ENCODE measurements at places on chromosomes 6 and 20.
A peak's percentile ranks its signal among the peaks of the same experiment; 100 is the strongest.

- no peak for DNase-seq
- H3K4me3 ChIP-seq: no peak overlapping the region
- peaks cover 37% of the 10 kb centered on the region for H3K36me3 ChIP-seq
- H3K4me1 ChIP-seq: peaks cover 23% of the 10 kb centered on the region
- no peak overlapping the region for H3K27ac ChIP-seq
- no peaks in the 10 kb centered on the region for H3K27me3 ChIP-seq
These were observed 3.5 kb upstream of the PANK2 start for GRCh38 chr20:3885715-3886114.

DNA sequence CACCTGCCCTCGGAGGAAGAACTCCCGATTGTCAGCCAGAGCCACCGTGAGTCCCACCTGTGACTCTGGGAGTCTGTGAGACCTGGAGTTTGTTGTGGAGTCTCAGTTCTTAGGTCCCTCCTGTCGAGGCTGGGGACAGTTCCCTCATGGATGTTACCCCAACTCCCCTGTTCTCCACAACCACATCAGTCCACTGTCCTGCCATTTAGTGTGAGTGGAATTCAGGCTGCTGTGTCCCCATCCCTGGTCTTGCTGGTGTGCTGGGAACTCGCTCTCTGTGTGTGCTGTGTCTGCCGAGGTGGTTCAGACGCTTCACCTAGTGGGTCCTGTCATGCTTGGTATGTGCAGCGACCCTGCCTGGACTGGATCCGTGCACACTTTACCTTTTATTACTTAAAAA is 163.2 kb downstream of the DTNBP1 start:
- peaks cover 4% of the 10 kb centered on the region for H3K4me1 ChIP-seq
- no peak overlapping the region for H3K27ac ChIP-seq
- no peak overlapping the region for H3K4me3 ChIP-seq
- peaks cover 36% of the 10 kb centered on the region for H3K36me3 ChIP-seq
- H3K27me3 ChIP-seq: no peaks in the 10 kb centered on the region

DNA sequence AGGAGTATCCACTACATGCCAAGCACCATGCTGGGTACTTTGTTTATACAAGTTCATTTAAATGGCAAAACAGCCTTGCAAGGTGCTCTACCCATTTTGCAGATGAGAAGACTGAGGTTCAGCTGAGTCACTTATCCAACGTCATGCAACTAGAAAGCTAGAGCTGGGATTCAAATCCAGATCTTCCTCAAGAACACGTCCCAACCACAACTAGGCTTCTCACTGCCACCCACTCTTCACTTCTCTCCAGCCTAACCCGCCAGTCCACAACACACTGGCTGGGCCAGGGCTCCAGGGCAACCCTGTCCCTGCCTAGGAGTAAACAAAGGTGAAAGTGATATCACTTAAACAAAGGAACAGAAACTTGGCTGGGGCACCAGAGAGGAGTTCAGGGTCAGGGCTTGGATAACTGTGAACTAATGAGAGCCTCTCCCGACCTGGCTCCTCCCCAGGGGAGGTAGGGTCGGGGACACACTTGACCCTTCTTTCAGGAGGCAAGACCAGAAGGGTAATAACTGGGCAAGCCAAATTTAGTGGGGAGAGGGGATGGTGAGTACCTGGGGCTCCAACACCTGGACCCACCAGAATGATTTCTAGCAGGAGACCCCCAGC is 7.9 kb downstream of the SDC4 start:
- peaks cover 37% of the 10 kb centered on the region for H3K4me1 ChIP-seq
- no peak overlapping the region for H3K27ac ChIP-seq
- H3K27me3 ChIP-seq: no peaks in the 10 kb centered on the region

DNA sequence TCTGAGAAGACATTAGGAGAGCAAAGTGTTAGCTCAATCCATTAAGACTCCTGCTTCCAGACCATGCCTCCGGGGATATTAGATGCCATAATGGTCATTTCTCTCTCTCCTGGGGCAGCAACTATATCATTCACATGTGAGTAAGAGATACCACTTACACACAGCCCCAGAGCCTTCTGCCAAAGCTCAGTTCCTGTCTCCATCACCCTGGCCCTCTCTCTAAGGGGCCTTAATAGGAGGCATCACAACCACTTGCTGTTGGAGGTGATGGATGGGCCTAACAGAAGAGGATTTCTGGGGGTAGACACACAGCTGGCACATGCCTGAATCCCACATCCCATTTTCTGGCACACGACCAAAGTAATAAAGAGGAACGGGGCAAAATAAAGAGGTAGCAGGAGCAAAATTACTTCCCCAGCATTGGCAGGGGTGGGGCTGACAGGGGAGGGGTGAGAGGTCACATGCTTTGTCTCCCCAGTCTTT is 34.0 kb upstream of the VSTM2L start:
- no peaks in the 10 kb centered on the region for H3K4me1 ChIP-seq
- peaks cover 7% of the 10 kb centered on the region for H3K36me3 ChIP-seq
- H3K27me3 ChIP-seq: no peaks in the 10 kb centered on the region

DNA sequence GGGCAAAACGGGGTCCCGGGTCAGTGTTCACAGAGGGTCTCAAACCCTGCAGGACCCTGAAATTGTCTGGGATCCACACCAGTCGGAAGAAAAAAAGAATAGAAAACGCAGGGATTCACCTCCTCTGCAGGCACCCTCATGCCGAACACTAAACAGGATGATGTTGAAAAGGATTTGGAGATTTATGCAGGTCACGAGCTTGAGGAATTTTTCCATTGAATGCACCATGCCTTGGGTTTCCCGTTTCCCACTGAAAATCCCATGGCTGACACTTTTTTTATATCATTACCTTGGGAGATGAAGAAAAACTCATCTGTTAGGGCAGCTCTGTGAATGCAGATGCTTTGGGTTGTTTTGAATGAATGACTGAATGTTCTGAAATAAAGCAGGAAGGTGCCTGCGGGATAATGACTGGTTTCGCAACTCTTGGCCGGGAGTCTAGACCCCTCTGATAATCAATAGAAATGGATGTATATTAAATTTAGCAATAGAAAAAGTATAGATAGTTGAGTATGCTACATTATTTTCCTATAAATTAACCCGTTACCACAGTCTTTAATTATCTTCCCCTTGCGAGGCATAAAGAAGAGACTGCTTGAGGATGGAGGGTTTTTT is 147.5 kb upstream of the AFDN start:
- no peaks in the 10 kb centered on the region for H3K36me3 ChIP-seq
- no peak overlapping the region for H3K27ac ChIP-seq
- H3K4me1 ChIP-seq: no peaks in the 10 kb centered on the region
- no peak for DNase-seq
- H3K27me3 ChIP-seq: peaks cover 78% of the 10 kb centered on the region

- H3K27me3 ChIP-seq: no peaks in the 10 kb centered on the region
- no peak overlapping the region for H3K27ac ChIP-seq
- H3K4me3 ChIP-seq: no peak overlapping the region
- peaks cover 28% of the 10 kb centered on the region for H3K36me3 ChIP-seq
- H3K4me1 ChIP-seq: peaks cover 28% of the 10 kb centered on the region
These were observed 57.2 kb downstream of the ZNF292 start for GRCh38 chr6:87212596-87212995.

DNA sequence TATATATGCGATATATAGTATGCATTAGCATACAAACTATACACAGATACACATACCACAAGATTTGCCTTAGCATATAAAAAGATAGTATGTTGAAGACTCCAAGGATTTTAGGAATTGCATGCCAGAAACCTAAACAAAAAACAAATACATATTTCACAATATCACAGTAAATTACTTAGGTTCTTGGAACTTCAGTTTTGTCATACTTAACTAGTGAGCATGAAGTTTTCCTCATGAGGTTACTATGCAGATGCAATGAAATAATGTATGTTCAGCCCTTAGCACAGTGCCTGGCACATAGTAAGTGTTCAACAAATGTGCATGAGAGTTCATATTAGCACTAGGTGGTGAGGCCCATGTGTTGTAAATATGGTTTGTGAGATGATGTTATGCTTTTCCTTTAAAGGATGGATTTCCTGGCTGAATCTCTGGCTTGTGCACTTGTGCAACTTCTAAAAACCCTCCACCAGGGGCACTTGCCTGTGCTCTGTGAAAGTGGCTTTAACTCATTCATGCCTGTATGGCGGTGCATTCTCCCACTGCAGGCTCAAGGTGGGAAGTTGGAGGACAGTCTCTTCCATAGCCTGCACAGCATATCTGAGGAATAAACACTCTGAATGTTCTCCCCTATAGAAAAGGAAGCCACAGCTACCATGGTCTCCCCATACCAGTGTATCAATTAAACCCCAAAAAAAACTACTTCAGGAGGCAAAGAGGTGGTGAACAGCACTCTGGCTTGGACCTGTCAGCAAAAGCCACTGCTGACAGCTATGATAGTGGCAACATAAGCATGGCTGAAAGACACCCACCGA is 624.1 kb upstream of the CDH4 start:
- H3K27me3 ChIP-seq: no peaks in the 10 kb centered on the region
- no peaks in the 10 kb centered on the region for H3K4me1 ChIP-seq
- no peak for DNase-seq
- H3K4me3 ChIP-seq: no peak overlapping the region

GRCh38 chr6:161462148-161462547 is 188.3 kb upstream of the AGPAT4 start:
- no peaks in the 10 kb centered on the region for H3K36me3 ChIP-seq
- no peak overlapping the region for H3K4me3 ChIP-seq
- H3K4me1 ChIP-seq: peaks cover 22% of the 10 kb centered on the region
- H3K27ac ChIP-seq: no peak overlapping the region
- no peak for DNase-seq

- H3K4me1 ChIP-seq: no peaks in the 10 kb centered on the region
- no peaks in the 10 kb centered on the region for H3K36me3 ChIP-seq
These were observed 68.6 kb downstream of the MTFR2 start for GRCh38 chr6:136181512-136181833.

GRCh38 chr6:49579649-49580048 is 29.2 kb downstream of the C6orf141 start:
- H3K36me3 ChIP-seq: no peaks in the 10 kb centered on the region
- H3K4me3 ChIP-seq: no peak overlapping the region
- H3K27ac ChIP-seq: no peak overlapping the region
- DNase-seq: no peak
- no peaks in the 10 kb centered on the region for H3K27me3 ChIP-seq
- no peaks in the 10 kb centered on the region for H3K4me1 ChIP-seq

- H3K27ac ChIP-seq: peak overlapping the region; percentile 95
- H3K27me3 ChIP-seq: no peaks in the 10 kb centered on the region
- peaks cover 28% of the 10 kb centered on the region for H3K4me1 ChIP-seq
- DNase-seq: no peak
- no peaks in the 10 kb centered on the region for H3K36me3 ChIP-seq
These were observed 636 bp downstream of the SUPT3H start for GRCh38 chr6:45377043-45377553.

DNA sequence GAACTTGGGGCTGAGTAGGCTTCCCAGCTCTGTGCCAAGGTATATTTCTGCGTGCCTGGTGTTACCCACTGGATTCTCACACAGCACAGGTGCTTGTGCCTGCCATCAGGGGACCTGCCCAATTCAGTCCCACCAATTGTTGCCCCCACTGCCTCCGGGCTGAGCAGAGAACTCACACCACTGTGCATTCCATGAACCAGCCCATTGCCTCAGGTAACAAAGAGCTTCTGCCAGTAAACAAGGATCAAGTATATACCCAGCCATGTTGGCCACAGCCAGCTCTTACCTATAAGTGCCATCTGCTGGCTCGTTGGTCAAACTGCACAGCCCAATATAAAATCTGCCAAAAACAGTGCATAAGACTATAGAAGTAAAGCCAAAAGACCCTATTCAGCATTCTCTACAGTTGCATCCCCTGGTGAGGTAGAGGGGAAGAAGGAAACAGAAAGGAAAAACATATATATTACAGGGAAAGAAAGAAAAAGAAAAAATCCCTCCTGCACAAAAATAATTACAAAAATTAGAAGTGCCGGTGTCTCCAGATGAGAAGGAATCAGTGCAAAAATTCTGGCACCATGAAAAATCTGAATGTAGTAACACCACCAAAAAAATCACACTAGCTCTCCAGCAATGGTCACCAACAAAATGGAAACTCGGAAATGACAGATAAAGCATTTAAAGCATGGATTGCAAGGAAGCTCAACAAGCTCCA is 241.4 kb downstream of the IBTK start:
- H3K4me1 ChIP-seq: no peaks in the 10 kb centered on the region
- DNase-seq: no peak
- no peaks in the 10 kb centered on the region for H3K36me3 ChIP-seq
- no peak overlapping the region for H3K4me3 ChIP-seq
- no peak overlapping the region for H3K27ac ChIP-seq

GRCh38 chr6:139588076-139588639 is 213.7 kb upstream of the CITED2 start:
- H3K4me1 ChIP-seq: no peaks in the 10 kb centered on the region
- no peak overlapping the region for H3K4me3 ChIP-seq
- H3K27ac ChIP-seq: no peak overlapping the region
- no peaks in the 10 kb centered on the region for H3K36me3 ChIP-seq
- peaks cover 14% of the 10 kb centered on the region for H3K27me3 ChIP-seq

DNA sequence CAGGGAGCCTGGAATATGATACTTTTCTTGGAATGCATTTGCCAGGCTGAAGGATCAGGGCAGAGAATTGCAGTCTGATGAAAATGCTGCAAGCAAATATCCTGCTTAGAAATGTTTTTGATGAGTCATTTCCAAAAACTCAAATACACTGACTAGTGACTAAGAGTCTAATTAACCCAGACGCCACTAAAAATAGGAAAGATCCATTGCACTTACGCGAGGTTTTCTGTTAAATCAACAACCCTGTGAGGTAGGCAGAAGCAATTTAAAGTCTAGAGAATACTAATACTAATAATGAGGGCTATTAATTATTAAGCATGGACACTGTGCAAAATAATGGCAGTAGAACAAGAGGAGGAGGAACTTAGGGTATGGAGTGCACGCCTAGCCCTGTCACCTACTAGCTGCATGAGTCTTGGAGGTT is 130.1 kb upstream of the DOK5 start:
- peaks cover 4% of the 10 kb centered on the region for H3K4me1 ChIP-seq
- no peak overlapping the region for H3K27ac ChIP-seq
- H3K4me3 ChIP-seq: no peak overlapping the region
- no peak for DNase-seq

GRCh38 chr6:135403584-135403983 is 94.0 kb downstream of the AHI1 start:
- peaks cover 14% of the 10 kb centered on the region for H3K36me3 ChIP-seq
- no peak overlapping the region for H3K4me3 ChIP-seq
- DNase-seq: no peak
- H3K27me3 ChIP-seq: no peaks in the 10 kb centered on the region
- no peak overlapping the region for H3K27ac ChIP-seq

GRCh38 chr6:87164004-87164403 is 8.6 kb downstream of the ZNF292 start:
- peaks cover 40% of the 10 kb centered on the region for H3K4me1 ChIP-seq
- H3K36me3 ChIP-seq: peaks cover 22% of the 10 kb centered on the region
- DNase-seq: no peak

DNA sequence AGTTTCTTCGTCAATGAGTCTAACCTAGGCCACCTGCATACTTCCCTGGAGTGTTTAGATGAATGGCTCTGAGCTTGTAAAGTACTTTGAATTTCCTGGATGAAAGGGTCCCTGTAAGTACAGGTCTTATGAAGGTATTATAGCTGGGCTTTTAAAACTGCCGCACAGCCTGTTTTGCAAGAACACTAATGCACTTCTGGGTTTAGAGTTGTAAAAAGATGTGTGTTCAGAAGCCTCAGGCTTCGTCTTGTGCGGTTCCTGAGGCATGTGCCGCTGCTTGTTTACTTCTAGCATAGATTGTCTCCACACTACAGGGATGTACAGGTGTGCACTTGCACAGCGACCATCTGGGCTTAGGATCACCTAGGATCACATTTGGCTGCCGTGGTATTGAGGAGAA is 324.5 kb downstream of the SOX4 start:
- no peak for DNase-seq
- no peak overlapping the region for H3K4me3 ChIP-seq
- H3K27ac ChIP-seq: no peak overlapping the region
- no peaks in the 10 kb centered on the region for H3K36me3 ChIP-seq
